ENCODE measurements at places on chromosomes 1 and 21. TPM values are rescaled to one million over a fixed set of nuclear protein-coding genes. Genes with fewer than 3 reads are reported as not detected.

Gene OVAAL
- total RNA-seq, result not detected

DNA sequence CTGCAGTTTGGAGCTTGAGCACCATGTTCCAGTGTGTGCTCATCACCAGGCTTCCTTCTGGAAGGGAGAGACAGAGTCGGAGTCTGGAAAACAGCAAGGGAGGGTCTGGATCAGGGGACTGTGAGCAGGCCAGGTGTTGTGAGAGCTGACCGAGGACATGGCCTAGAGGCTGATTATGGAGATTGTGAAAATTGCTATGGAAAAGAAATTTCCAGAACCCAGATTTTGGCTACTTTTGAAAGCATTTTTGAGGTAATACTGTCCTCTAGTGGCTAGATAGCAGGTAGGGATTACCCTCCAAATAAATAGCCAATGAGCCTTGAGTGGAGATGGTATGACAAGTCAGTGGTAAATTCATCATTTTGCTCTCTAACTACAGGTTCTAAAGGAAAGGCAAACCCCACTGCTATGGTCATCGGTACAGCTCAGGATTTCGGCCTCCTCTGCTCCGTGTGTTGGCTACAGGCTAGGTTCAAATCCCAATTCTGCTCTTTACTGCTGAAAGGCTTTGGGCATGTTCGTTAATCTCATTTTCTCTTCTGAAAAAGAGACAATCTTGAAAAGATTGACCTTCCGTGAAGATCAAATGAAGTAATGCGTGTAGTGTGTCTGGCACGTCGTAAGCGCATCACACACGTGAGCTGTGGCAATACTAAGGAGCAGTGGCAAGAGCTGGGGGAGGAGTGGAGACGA lies 1.0 kb upstream of the HAO2 start:
- H3K4me3 ChIP-seq, result no peak overlapping the region
- no peaks in the 10 kb centered on the region for H3K36me3 ChIP-seq
- no peaks in the 10 kb centered on the region for H3K27me3 ChIP-seq
- no peak overlapping the region for H3K27ac ChIP-seq
- DNase-seq, result no peak

DNA sequence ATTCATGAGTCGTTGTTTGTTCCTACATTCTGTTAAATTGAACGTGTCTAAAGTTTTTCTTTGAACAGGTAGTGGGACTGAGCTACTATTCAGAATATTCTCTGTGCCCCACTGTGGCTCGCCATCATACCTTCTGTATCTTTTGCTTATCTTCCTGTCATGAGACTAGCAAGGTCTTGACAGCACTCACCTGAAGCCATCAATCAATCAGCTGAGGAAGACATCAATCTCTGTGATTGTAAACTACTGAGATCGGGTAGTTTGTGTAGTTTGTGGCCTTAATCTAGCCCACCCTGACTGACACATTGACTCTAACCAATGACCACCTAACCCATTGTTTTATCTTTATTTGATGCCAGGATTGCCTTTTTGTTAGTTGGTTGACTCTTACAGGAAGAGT lies 17.7 kb upstream of the RUNX1 start:
- no peak overlapping the region for H3K4me3 ChIP-seq
- no peak for DNase-seq
- no peaks in the 10 kb centered on the region for H3K36me3 ChIP-seq
- H3K27me3 ChIP-seq, result no peaks in the 10 kb centered on the region
- H3K27ac ChIP-seq, result no peak overlapping the region
- H3K4me1 ChIP-seq, result no peaks in the 10 kb centered on the region

DNA sequence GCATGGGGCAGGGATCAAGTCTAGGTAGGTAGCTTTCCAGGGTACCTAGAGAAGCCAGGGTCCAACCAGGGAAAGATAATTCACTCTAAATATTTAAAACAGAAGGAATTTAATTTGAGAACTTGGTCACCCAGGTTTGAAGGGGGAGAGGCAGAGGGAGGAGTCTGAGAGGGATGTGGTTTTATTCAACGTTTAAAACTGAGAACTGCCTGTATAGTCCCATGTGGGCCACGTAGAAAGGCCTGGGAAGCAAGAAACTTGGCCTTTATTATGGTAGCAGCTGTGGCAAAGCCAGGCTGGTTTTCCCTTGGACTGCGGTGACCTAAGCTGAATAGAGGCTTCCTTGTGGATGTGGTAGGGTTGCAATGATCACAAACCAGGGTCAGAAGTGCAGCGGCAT lies 42.0 kb upstream of the DUSP10 start:
- no peak overlapping the region for H3K4me3 ChIP-seq
- H3K4me1 ChIP-seq, result no peaks in the 10 kb centered on the region
- no peak for DNase-seq
- H3K27ac ChIP-seq, result no peak overlapping the region
- H3K36me3 ChIP-seq, result no peaks in the 10 kb centered on the region

DNA sequence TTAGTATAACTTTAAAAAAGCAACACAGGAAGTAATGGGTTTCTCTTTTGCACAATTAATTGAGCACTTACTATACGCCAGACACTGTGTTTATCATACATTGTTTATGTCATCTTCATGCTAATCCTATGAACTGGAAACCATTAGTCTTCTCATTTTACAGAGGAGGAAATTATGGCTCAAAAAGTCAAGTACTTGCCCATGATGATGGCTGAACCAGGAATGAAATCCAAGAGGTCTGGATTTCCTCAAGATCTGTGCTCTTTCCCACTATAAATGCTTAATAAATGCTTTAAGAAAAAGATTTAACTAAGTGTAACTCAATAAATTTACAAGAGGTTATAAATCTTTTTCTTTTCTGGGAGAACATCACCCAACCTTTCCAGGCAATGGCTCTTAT lies 303.7 kb upstream of the RRP15 start:
- H3K27ac ChIP-seq, result no peak overlapping the region
- no peak overlapping the region for H3K4me3 ChIP-seq
- peaks cover 3% of the 10 kb centered on the region for H3K4me1 ChIP-seq
- H3K36me3 ChIP-seq, result no peaks in the 10 kb centered on the region
- no peak for DNase-seq
- no peaks in the 10 kb centered on the region for H3K27me3 ChIP-seq

- H3K36me3 ChIP-seq, result no peaks in the 10 kb centered on the region
- H3K4me1 ChIP-seq, result no peaks in the 10 kb centered on the region
- DNase-seq, result no peak
- H3K4me3 ChIP-seq, result no peak overlapping the region
Observed at GRCh38 chr1:175319912-175320230, 127.3 kb upstream of the KIAA0040 start.

- no peaks in the 10 kb centered on the region for H3K36me3 ChIP-seq
- H3K4me1 ChIP-seq, result no peaks in the 10 kb centered on the region
- H3K27ac ChIP-seq, result no peak overlapping the region
Observed at GRCh38 chr1:48869116-48869893, 92.6 kb upstream of the BEND5 start.

- DNase-seq, result no peak
- H3K4me3 ChIP-seq, result no peak overlapping the region
- no peaks in the 10 kb centered on the region for H3K36me3 ChIP-seq
- H3K27me3 ChIP-seq, result peaks cover 14% of the 10 kb centered on the region
- no peaks in the 10 kb centered on the region for H3K4me1 ChIP-seq
Observed at GRCh38 chr21:42013931-42014330, 3.8 kb upstream of the ZBTB21 start.
